Cerebellar cortex (tissue), 1 donor: ENCODE measurements at places on chromosomes 2 and 18.

GRCh38 chr2:144356402-144356801 lies 163.5 kb downstream of the ZEB2 start:
- DNase-seq: no peak

- no peak for DNase-seq
These were observed 1.3 kb upstream of the ITPRIPL1 start for GRCh38 chr2:96323849-96324248.

DNA sequence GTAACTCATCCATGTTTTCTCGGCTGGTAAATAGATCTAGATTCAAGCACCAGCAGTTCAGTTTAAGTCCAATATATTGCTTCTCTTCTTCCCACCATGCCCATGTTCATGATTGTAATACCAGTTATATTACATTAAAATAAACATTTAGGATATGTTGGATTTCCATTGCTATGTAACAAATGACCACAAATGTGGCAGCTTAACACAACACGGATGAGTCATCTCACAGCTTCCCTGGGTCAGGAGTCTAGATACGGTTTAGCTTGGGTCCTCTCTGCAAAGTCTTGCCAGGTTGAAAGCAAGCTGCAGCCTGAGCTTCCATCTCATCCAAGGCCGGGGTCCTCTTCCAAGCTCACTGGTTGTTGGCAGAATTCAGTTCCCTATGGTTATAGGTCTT lies 39.4 kb upstream of the SMAD2 start:
- DNase-seq: no peak

DNA sequence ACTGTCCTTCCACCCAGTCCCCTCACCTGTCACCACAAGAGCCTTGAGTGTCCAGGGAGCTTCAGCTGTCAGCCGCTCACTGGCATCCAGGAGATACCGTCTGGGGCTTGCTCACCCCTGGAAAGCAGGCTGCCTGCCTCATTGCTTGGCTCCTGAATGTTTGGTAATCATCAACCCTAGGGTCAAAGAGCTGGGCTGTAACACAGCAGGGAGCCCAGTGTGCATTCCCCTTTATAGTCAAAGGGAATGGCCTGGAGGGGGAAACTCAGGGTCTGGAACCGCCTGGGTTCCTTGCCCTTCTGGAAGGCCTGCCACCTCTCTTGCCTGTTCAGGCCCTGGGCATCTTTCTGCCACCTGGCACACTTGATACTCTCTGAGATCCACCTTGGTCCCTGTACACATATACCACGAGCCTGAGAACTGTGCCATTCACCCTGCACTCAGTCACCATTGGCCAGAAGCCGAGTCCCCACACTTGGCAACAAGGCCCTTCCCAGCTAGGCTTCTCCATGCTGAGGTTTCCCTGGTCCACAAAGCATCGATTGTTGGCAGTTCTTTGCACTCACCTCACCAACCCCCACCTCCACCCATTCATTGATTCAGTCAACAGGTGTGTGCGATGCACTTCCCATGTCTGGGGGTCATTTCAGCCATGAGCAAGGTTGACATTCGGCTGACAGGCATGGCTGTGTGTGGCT lies 35.0 kb downstream of the TPRKB start:
- DNase-seq: no peak

DNA sequence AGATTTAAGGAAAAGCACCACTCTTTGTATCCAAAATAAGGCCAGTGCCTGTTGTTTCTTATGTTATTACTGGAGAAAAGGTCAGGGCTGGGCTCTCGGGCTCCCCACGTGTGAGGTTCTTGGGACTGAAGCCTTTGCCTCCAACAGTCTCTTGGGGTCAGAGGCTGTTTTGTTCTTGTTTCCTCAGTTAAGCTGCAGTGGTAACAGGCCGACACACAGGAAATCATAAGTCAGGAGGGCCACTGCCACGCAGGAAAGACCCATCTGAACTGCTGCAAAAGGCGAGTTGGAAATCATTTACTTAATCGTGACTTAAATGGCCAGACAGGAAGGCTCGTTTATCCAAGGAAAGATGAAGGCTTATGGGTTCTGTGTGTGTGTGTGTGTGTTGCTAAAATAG lies 30.3 kb upstream of the IL37 start:
- no peak for DNase-seq

DNA sequence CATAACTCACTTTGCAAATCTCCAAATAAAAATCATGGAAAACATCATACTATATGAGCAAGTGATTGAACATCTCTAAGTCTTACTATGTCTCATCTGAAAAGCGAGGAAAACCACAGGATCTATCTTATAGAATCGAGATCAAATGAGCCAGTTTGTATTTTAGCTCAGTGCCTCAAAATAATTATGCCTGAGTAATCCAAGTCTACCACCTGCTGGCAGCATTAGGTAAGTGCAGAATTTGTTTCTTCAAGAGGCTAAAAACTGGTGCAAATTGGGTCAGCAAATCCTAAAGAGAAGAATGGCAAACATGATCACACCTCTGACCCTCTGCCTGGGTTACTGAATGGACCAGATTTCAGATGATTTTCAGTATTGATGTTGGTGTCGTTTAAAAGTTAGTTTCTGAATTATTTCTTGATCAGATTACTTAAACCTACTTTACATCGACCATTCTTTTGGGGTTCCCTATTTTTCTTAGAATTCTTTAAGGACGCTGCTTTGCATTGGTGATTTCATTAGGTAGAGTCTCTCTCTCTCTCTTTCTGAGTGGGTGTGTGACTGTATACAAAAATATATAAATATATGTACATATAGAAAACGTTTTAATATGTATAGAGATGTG lies 12.7 kb upstream of the FHOD3 start:
- peak; percentile 79 for DNase-seq

GRCh38 chr2:182330451-182331305 lies 96.2 kb downstream of the PDE1A start:
- no peak for DNase-seq

- DNase-seq: no peak
These were observed 61.6 kb upstream of the TGFA start for GRCh38 chr2:70615222-70615621.

- peak; percentile 60 for DNase-seq
These were observed 19.0 kb downstream of the INO80C start for GRCh38 chr18:35478520-35479435.

GRCh38 chr2:168643979-168644378 lies 158.5 kb upstream of the NOSTRIN start:
- no peak for DNase-seq

DNA sequence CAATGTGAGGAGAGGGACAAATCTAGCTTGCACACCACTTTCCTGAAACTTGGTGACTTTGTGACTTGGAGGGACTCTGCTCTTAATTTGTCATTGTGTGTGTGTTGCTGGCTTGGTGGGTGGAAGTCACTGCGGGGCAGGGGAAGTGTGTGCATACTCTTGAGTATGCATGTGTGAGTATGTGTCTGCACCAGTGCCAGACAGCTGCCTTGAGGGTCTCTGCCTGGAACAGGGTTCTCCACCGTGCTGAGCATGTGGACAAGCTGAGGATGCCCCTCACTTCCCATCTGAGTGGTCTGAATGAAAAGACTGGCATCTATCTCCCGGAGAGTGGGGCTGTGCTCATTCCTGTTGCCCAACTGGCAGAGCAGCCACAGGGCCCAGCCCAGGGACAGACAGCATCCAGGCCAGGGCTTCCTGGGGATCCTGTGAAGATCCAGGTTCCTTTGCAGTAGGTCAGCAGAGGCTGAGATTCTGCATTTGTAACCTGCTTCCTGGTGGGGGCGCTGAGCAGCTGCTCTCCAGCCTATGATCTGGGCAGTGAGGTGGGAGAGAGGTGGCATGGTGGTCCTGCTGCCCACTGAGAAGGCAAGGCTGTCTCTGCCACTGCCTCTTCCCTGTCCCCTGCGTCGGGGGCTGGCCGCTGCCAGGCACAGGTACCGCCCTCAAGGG lies 138.9 kb upstream of the HAAO start:
- no peak for DNase-seq
